Activated naive CD4-positive, alpha-beta T cell (primary cell): ENCODE measurements at places on chromosomes 2 and 18.

GRCh38 chr2:10273215-10274175 is 29.2 kb upstream of the HPCAL1 start:
- no peak for DNase-seq

DNA sequence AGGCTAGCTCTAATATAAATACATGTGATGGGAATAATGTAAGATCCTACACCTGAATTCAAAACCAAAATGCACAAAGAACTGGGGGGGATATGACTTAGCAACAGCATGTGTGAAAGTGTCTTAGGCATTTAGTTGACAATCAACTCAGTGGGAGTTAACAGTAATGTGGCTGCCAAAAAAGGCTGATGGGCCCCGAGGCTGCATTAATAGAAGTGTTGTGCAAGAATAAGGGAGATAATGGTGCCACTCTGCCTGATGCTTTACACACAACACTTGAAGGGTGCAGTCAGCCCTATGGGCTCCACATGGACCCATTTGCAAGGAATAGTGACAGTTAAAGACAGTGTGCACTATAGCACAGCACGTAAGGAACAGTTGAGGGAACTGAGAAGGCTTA is 649.4 kb upstream of the ZEB2 start:
- no peak for DNase-seq

GRCh38 chr2:203797276-203797675 is 70.3 kb upstream of the CTLA4 start:
- no peak for DNase-seq

DNA sequence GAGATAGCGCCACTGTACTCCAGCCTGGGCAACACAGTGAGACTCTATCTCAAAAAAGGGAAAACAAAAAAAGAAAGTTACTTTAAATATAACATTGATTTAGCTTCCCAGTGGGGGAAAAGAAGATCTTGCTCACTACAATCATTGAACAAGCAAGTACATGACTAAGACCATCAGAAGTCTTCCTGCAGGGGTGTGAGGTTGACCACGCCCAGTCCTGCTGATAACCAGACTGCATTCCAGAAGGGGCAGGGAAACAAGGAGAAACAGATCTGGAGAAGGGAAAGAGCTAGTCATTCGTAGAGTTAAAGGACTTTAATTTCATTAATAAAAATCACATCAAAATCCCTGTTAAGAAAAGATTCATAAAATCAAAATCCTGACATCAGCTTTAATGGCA is 77.5 kb downstream of the EPHA4 start:
- no peak for DNase-seq

- DNase-seq, result no peak
These were observed 43.4 kb downstream of the RNF144A start for GRCh38 chr2:6960659-6961058.

DNA sequence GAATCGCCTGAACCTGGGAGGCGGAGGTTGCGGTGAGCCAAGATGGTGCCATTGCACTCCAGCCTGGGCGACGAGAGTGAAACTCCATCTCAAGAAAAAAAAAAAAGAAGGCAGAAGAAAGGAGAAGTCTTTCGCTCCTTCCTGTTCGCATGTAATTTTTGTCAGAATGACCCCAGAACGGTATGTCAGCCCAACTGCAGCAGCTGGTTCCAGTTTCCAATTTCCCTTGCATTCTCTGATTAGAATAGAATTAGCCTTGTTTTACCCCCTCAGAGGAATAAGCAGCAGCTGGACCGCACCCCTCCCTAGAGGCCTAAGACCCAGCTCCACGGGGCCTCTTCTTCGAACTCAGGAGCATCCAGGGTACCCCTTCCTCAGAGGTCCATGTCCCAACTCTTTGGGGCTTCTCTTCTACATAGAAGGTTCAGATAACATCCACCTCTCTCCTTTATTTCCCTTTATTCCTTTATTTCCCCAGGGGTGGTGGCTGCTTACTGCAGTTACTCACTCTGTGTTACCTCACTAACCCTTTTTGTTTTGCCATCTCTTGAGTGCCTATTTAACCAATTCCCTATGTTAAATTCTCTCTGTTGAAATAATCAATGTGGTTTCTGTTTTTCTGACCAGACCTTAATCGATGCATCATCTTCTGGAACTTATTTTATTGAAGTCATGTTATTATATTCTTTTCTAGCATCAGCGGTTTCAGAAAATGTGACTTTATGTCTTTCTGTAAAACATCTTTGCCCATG is 7.2 kb upstream of the PUM2 start:
- DNase-seq, result no peak

- DNase-seq, result no peak
These were observed 284.5 kb upstream of the EPAS1 start for GRCh38 chr2:46012618-46013240.

- DNase-seq, result no peak
These were observed 49.4 kb downstream of the TWIST2 start for GRCh38 chr2:238897122-238897880.

DNA sequence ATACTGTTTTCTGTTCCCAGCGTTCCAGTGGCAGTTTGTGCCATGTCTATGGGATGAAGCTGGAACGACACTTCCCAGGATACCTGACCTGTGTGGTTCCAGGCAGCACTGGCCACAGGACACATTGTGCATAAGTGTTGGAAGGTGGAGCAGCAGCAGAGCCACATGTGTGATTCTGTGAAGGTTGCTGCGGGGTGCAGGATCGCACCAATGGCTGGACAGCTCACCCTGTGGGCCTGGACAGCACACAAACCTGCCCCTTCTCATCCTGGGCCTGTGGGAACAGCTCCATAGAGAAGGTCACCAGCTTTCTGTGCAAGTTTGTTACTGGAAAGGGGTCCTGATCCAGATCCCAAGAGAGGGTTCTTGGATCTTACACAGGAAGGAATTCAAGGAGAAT is 252.2 kb upstream of the RAB6C start:
- DNase-seq, result no peak

GRCh38 chr18:44709307-44710126 is 28.8 kb downstream of the SETBP1 start:
- no peak for DNase-seq

DNA sequence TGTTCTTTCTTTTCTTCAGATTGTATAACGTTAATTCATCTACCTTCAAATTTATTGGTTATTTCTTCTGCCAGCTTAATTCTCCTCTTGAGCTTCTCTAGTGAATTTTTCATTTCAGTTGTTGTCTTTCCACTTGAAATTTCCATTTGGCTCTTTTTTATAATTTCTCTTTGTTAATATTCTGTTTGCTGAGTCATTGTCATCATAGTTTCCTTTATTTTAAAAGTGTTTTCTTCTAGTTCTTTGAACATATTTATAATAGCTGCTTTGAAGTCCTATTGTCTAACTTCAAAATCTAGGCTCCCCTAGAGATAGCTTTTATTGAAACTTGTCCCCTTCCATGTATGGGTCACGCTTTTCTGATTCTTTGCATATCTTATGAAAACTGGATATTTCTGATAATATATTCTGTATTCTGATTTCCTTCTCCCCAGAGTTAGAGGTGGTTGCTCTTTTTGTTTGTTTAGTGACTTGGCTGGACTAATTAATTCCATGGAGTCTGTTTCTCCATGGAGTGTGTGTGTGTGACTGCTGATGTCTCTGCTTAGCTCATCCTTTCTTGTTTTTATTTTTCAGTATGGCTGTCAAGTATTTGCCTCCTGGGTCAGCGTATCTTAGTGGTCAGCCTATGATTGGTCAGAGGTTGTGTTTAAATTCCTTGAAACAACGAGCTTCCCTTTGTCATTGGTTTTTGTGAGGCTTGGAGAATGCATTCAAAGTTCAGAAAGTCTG is 47.6 kb downstream of the DIS3L2 start:
- no peak for DNase-seq

- DNase-seq, result no peak
These were observed 481.7 kb downstream of the TGIF1 start for GRCh38 chr18:3931542-3932112.

DNA sequence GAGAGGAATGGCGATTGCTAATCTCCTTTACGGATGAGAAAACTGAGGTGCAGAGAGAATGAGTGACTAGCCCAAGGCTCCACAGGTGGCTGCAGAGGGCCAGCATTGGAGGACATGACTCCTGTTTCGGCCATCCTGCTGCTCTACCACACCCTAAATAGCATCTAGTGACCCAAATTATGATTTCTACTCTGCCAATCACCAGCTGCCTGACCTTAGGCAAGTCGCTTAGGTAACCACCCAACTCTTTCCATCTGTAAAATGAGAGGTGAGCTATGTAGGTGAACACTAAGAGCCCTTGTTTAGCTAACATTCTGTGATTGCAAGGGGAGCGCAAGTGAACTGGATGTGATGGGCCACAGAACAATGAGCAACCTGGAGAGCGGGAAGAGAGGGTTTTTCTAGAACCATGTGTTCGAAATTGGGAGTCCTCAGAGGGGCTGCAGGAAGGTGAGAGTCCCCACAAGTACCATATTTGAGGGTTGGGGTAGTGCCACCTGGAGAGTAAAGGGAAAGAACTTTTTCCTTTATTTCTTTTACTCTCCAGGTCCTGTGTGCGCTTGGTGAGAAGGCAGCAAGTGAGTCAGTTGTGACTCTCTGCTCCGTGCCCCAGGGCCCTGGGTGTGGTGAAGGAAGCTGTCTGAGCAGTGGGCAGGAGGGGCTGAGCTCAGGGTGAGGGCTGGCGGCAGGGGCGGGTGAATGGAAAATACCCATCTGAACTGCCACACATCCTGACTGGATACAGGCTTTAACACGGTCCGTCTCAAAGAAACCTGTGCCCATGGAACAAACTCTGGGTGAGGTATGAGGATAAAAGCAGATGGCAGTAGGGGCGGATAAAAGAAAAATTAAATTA is 2.4 kb downstream of the CYP27C1 start:
- no peak for DNase-seq

- no peak for DNase-seq
These were observed 15.3 kb downstream of the STON1 start for GRCh38 chr2:48545244-48545643.

DNA sequence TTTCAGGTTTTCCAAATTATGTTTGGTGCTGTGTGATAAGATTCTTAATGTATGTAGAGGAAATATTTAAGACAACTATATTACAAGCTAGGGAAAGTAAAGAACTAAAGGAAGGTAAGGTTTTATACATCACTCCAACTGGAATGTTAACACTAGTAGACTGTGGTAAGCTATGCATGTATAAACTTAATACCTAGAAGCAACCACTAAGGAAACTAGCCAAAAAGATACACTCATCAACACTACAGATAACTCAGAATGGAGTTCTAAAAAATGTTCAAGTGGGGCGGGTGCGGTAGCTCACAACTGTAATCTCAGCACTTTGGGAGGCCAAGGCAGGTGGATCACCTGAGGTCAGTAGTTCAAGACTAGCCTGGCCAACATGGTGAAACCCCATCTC is 37.8 kb upstream of the MALL start:
- no peak for DNase-seq

GRCh38 chr2:44205169-44205568 is 36.5 kb downstream of the PPM1B start:
- no peak for DNase-seq

DNA sequence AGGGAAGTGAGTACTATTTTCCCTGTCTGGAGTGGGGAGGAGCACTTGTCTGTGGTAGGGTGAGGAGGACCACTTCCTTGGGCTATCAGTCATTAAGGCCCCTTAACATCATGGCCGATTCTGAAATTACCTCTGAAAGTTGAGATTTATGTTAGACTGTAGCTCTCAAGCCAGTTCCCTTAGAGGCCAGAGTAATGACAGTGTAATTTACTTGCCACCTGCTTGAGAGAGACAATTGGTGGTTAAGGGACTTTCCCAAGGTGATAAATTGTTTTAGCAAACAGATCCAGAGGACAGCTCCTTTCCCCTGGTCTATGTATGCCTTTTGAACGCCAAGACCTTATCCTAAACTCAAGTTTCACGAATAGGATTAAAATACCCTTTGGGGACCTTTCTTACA is 56.1 kb downstream of the NEDD4L start:
- no peak for DNase-seq

- no peak for DNase-seq
These were observed 585.4 kb upstream of the ID2 start for GRCh38 chr2:8096484-8096883.

- DNase-seq, result no peak
These were observed 68.9 kb upstream of the CAVIN2 start for GRCh38 chr2:191915750-191916149.

DNA sequence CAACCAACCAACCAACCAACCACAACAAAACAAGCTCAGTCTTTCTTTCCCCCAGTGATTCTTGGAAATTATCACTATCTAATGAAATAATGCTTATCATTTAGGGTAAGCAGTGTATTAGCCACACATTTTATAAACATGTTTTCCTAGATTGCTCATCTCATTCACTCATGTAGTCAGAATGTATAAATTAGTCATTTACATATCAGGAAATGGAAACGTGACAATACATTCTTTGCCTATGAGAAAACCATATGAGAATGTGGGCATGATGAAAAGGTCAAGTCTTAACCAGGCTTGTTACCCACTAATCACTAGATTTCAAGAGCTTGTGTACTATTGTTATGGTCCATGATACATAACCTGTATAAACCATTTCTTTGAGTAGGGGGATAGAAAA is 1583.4 kb upstream of the PIK3C3 start:
- no peak for DNase-seq

DNA sequence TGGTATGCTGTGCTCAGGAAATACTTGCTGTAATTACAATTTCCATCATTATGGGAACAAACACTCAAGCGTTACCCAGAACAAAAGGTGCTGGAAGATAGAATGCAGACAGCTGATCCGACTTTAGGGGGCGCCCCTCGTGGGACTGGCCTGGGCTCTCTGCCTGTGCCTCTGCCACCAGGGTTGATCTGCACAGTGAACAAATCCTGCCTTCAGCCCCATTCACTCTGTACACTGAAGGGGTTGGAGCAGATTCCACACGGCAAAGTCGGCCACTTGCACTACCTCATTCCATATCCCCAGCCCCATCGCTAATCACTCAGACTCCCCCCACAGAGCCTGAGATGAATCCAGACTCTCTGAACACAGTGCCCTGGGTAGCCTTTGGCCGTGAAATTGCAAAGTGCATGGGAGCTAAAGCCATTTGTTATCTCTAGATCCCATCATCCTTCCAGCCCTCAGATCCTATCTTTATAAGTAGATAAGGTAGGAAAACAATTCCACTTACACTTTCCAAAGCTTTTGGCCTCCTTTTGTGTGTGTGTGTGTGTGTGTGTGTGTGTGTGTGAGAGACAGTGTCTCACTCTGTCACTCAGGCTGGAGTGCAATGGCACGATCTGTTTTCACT is 69.3 kb downstream of the INPP5D start:
- DNase-seq, result no peak

- peak; percentile 44 for DNase-seq
These were observed 847 bp downstream of the SERPINE2 start for GRCh38 chr2:224038049-224038829.

GRCh38 chr2:85784474-85784986 is 30.7 kb downstream of the ATOH8 start:
- no peak for DNase-seq
